K562 (cell line): ENCODE measurements at places on chromosomes 7 and 10. TPM values are rescaled to one million over a fixed set of nuclear protein-coding genes. Genes with fewer than 3 reads are reported as not detected.

DNA sequence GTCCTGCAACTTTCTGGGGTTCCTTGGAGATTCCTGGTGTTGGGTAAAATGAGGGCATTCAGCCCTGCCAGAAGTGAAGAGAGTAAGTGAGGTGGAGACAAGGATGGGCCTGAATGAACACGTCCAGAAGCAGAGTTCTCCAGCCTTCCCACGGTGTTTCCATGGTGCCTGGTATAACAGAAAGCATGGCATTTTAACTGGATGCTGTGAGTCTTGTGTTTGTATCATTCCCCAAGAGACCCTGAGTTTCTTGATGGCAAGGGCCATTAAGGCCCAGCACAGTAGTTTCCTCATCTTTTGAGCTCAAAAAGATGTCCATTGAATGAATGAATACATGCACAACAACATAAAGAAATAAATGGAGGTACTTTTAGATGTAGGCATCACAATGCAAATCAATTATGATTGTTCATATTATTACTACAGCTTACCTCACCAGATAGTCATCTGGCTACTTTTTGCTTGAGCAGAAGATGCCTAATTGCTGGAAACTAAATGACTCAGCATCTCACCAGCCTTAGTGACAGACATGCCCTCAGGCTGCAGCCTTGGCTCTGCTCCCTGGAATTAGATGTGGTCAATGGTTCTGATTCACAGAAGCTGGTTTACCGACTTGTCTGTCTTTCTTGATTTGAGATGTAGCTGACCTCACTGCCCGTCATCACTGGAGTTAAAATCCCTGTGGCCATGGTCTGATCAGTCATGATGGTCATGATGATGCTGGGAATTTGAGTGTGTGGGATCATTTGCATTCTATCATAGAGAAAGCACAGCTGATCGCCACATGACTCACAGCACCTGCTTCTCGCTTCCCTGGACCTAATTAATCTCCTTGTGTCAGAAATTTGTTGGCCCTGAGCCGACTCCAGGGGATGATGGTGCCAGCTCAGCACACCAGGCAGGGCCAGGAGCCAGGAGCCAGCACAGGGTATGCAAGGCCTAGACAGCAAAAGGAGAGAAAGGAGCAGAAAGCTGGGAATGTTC, 83.9 kb downstream of the CXCL12 start:
- no peak for DNase-seq

- DNase-seq = no peak
These were observed 278.1 kb upstream of the NRP1 start for GRCh38 chr10:33612551-33612950.

- peak; percentile 49 for DNase-seq
These were observed 120.0 kb downstream of the SRPK2 start for GRCh38 chr7:105268511-105269392.

- no peak for DNase-seq
These were observed 93.8 kb upstream of the NOBOX start for GRCh38 chr7:144497282-144497681.

GRCh38 chr7:141306081-141306480, 232.2 kb downstream of the TMEM178B start:
- DNase-seq = no peak

The GFRA1 gene
- total RNA-seq = 0.04 TPM in 2 replicates
